Activated CD8-positive, alpha-beta memory T cell treated with anti-CD3 and anti-CD28 coated beads, Interleukin-2, amount 50 U/mL, for 4 hours (primary cell): ENCODE measurements at places on chromosomes 3 and 15.

DNA sequence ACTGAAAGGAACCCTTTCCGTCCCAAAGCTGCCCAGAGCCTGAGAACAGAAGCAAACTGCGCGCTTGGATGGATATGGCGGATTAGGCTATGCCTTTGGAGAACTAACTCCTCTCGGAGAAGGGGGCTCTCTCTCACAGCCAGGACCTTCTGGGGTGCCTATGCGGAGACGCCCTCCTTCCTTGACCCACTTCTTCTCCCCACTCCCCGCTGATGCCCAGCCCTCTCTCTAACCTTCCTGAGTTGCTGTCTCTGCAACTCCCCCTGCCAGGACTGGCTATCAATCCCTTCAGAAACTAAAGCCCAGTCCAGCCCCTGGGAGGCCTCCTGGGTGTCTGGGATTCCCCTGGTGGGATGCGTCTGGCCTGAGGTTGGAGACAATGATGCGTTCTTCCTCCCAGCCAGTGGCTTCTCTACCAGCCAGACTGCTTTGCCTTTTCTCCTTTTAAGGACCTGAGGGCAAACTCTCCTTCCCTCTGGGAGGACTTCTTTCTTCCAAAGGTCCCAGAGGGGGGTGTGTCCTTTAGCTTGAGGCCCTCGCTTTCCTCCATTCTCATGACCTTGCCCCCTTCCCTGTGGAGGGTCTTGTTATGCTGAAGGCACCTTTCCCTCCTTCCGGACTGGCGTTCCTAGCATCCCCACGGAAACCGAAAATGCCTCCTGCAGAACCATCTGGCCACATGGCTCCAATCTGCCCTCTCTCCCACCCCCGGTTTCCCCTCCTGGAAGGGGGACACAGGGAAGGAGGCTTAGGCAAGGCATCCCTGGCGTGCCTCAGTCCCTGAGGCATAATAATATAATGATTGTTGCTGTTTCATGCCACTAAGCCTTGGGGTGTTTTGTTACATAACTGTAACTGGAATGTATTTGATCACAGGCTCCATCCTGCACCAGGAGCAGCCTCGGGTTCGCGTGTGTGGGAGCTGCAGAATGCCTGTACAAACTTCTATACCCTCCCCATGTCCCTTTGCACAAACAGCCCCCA is 63.4 kb upstream of the C15orf39 start:
- DNase-seq = no peak

GRCh38 chr3:176683382-176683781 is 513.9 kb downstream of the TBL1XR1 start:
- no peak for DNase-seq

- DNase-seq = no peak
Measured at GRCh38 chr15:43552986-43553385, 35.6 kb downstream of the MAP1A start.

GRCh38 chr3:86828751-86829150 is 162.2 kb downstream of the VGLL3 start:
- no peak for DNase-seq
